Ascending aorta (tissue), 2 donors: ENCODE measurements at places on chromosomes 4 and X.

- no peak for DNase-seq
These were observed 8.8 kb downstream of the FNIP2 start for GRCh38 chr4:158777423-158778155.

- no peak for DNase-seq
These were observed 452.3 kb downstream of the MID1IP1 start for GRCh38 chrX:39253551-39253950.

GRCh38 chr4:75723163-75724065, 963 bp upstream of the USO1 start:
- DNase-seq, result no peak

GRCh38 chr4:188680004-188680666, 540.9 kb downstream of the TRIML1 start:
- DNase-seq, result no peak

GRCh38 chr4:110492522-110492921, 16.6 kb downstream of the ENPEP start:
- DNase-seq, result no peak

- no peak for DNase-seq
These were observed 160.0 kb upstream of the PDE5A start for GRCh38 chr4:119788349-119789266.

GRCh38 chrX:78540171-78540570, 119.0 kb downstream of the RTL3 start:
- no peak for DNase-seq

DNA sequence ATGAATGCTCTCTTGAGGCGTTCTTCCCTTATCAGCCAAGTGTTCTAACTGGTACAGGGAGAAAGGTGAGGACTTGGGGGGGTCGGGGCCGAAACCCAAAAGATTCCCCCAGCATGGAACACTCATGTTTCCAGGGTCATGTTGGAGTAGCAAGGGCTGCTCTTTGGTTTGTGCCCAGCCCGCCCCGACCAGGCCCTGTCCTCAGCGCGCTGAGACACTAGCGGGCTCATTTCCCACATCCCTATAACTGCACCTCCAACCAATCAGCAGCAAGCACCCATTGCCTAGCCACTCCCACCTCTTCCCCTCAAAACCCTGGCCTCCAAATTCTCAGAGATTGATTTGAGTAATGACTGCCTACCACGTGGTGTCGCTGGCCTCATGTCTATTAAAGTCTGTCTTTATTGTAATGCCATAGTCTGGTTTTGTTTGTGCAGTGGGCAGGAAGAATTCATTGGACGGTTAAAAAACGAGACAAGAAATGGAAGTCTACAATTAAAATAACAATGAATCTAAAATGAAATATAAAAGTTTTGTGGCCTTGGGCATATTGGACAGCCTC, 1928.4 kb downstream of the STIM2 start:
- no peak for DNase-seq
